ENCODE measurements at places on chromosomes 2 and 18. TPM values are rescaled to one million over a fixed set of nuclear protein-coding genes. Genes with fewer than 3 reads are reported as not detected.
A peak's percentile ranks its signal among the peaks of the same experiment; 100 is the strongest.

SGPP2 gene
- not detected for total RNA-seq

TUBB6 gene
- 738 TPM for total RNA-seq

- peak; percentile 8 for DNase-seq
Measured at GRCh38 chr18:56637711-56638231, 621 bp downstream of the TXNL1 start.

DNA sequence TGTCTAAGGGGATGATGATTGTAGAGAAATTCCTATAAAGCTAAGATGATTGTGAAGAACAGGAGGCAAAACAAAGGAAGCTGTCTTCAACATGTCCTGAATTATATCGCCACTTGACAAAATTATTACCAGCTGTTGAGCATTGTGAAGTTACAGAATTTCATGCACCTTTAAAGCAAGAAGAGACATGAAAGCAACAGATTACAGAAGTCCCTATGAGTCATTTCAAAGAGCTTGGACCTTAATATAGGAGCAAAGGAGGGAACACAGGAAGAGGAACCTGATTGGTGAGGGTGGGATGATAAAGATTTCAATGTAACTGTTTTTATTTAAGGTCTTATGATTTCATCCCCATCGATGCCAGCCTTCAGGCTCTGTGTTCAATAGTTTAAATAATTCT, 526.9 kb upstream of the HNMT start:
- no peak for DNase-seq

- no peak for DNase-seq
Measured at GRCh38 chr2:216622526-216622925, 10.7 kb upstream of the IGFBP2 start.

GRCh38 chr2:7111626-7112025, 194.4 kb downstream of the RNF144A start:
- DNase-seq: no peak

DNA sequence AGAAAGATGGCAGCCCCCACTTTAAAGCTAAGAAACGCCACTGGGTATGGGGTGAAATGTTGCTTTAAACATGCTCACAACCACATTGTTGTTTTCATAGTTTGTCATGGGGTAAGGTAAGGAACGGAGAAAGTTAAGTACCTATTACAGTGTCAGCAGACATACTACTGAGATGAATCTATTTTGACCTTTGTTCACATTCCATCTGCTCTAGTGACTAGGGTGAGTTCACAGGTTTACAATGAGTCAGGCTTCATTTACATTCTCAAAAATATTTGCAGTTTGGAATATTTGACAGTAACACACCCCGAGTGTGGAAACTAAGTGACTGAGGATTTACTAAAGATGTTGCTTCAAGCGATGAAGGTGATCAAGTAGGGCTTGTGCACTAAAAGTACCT, 428.7 kb upstream of the ACVR2A start:
- DNase-seq: no peak

DNA sequence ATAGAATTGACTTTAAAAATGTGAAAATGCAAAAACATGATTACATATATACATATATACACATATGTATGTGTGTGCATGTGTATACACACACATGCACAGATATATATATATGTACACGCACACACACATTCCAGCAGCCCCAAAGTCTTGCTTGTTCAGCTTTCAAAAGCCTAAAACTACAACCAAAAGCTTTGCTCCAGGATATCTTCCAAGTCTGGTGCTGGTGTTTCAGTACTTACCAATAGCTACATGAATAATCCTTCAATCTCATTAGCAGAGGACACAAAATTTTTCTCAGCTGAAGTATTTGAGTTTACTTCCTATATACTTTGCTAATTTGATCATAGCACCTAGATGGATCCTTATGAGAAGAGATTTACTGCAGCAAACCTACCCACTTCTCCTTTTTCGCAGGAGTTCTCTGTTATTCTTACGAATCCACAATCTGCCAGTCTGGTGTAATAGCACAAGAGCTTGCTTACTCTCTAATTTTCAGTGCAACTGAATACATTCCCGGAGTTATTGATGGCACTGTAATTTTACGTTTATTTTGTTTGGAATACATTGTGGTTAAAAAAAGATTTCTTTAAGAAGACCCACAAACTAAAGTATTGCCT, 553.3 kb downstream of the ARHGAP15 start:
- no peak for DNase-seq

- no peak for DNase-seq
Measured at GRCh38 chr2:124884315-124884714, 859.2 kb downstream of the CNTNAP5 start.

GRCh38 chr18:52435301-52435700, 95.3 kb downstream of the DCC start:
- DNase-seq: no peak

DNA sequence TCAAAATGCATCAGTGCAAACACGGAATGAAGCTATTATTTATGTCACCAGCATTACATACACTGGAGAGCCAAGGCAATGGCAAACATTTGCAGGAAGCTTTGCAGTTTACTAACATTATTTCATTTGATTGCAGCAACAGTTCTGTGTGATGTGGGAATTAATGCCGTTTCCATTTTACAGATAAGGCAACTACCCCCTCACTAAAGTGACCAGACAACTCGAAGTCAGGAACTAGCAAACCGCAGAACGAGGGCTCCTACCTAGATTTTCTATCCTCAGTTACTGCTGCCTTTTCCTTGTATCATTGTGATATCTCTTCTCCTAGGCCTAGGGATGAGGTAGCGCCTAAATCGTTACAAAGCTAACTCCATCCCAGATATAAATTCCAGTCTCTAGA, 85.5 kb downstream of the COLEC12 start:
- no peak for DNase-seq

DNA sequence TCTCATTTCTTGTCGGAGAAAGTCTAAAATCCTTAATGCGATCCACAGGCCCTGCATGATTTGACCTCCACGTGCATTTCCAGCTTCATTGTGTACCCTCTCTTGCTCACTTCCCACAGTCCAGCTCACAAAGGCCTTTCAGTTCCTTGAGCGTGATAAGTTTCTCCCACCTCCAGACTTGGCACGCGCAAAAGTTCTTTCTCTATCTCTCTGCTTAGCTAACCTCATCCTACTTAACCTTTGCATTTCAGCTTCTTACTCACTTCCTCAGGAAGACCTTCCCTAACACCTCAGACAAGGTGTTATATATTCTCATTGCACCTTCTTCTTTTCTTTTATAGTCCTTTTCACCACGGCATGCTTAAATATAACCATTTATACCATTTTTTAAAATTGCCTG, 124.8 kb upstream of the XPO1 start:
- no peak for DNase-seq

DNA sequence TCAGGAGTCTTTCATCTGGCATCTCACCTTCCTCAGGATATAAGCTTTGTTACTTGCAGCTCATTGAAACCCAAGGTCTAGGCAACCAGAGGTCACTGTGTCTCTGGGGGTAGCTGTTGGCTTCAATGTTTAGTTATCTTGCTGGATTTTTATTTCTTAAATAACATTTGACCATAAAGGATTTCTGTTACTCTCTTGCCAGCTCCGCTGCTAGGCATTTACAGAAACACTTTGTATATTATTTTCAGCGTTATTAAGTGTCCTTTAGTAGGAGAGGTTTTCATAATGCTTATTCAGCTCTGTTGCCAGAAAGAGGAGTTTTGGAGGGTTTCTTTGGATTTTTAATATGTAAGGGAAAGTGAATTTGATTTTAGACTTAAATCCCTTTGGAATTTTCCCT, 61.4 kb downstream of the QPCT start:
- DNase-seq: no peak
